GM23338 (cell line): ENCODE measurements at places on chromosomes 7 and 10.

DNA sequence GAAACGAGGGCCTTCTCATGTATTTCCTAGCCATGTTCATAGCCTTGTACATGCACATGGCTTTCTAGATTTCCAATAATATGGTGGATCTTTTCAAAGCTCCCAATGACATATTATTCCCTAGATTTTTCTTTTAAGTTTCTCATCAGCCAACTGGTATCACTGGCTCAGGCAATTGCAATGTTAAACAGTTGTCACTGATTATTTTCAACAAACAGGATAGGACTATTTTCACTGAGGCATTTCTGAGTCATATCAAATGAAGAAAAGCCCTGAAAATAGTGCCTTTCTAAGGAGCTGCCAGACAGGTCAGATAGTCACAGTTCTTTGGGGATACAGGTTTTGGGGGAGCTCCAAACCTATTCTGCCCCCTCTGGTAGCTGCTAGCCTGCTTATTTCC is 4.5 kb upstream of the LMTK2 start:
- DNase-seq, result no peak

GRCh38 chr10:127738512-127739424 is 1.8 kb downstream of the FOXI2 start:
- peak; percentile 53 for DNase-seq

- peak; percentile 63 for DNase-seq
Measured at GRCh38 chr10:102645388-102645740, 1.1 kb downstream of the TRIM8 start.

- peak; percentile 62 for DNase-seq
Measured at GRCh38 chr10:14648005-14648765, 126.5 kb downstream of the FAM107B start.

DNA sequence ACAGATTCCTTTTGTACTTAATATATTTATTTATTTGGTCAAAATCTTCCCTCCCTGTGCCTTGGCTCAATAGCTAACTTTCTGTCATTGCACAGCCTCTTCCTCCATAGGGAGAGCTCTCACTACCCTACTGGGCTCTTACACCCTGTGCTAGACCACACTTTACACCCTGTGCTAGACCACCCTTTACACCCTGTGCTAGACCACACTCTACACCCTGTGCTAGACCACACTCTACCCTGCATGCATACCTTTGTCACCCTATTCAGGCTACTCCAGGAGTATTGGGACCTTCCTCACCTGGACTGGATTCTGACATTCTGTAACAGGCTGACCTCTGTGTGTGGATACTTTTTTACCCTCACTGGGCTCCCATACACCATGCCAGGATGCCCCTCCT is 298.5 kb upstream of the TPK1 start:
- no peak for DNase-seq

- DNase-seq, result no peak
Measured at GRCh38 chr10:11697718-11698527, 44.3 kb upstream of the ECHDC3 start.

DNA sequence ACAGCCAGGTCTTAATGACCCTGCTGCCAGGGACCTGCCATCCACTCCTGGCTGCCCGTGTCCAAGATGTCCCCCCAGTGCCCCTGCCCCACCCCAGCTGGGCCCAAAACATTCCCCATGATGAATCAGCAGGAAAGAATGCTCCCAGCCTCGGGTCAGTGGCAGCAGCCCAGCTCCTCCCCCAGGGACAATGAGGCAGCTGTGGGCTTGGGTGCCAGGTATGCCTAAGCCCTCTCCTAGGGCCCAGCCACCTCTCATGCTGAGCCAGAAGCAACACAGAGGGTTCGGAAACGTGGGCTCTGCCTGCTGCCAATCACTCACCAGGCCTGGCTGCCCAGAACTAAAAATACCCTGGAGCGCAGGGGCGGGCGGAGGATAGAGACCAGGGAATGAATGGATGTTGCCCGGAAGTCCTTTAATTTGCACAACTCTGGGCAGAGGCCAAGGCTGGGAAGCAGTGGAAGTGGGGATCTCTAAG is 1.5 kb upstream of the LOXL4 start:
- DNase-seq, result peak; percentile 56

- DNase-seq, result no peak
Measured at GRCh38 chr7:99380823-99381663, 6.5 kb downstream of the ARPC1B start.

GRCh38 chr10:11869219-11869618 is 46.1 kb downstream of the PROSER2 start:
- DNase-seq, result peak; percentile 63

- no peak for DNase-seq
Measured at GRCh38 chr7:39758234-39758970, 135.0 kb downstream of the RALA start.

- DNase-seq, result no peak
Measured at GRCh38 chr7:44486693-44487092, 3.8 kb downstream of the NUDCD3 start.

- DNase-seq, result no peak
Measured at GRCh38 chr10:108696792-108697477, 1226.4 kb downstream of the XPNPEP1 start.

GRCh38 chr10:79386637-79387465 is 39.6 kb downstream of the PPIF start:
- DNase-seq, result no peak

DNA sequence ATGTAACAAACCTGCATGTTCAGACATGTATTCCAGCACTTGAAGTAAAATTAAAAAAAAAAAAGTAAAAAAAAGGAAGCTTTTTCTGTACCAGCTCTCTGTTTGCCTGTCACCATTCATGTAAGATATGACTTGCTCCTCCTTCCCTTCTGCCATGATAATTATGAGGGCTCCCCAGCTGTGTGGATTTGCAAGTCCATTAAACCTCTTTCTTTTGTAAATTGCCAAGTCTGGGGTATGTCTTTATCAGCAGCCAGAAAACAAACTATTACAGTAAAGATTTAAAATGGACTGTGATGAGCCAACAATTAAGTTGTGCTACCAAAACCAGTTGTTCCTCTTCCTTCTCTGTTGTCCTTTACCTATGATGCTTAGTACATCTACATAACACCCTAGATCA is 619.6 kb downstream of the ARL4A start:
- DNase-seq, result no peak

GRCh38 chr10:128867210-128867609 is 599.8 kb upstream of the MGMT start:
- DNase-seq, result no peak

DNA sequence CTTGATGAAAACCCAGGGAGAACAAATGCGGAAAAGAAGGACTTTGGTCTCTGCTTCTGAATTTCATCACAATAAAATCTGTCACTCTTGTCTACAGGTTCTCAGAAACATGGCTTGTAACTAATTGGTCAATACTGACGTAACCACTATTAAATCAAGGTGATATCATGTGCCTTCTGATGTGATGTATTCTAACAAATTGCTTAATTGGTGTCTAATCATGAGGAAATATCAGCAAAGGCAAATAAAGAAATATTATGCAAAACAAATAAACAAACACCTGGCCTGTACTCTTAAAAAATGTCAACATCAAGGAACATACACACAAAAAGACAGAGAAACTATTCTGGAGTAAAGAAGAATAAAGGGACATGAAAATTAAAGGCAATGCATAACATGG is 1165.0 kb downstream of the NXPH1 start:
- no peak for DNase-seq

- no peak for DNase-seq
Measured at GRCh38 chr7:101924171-101924570, 106.7 kb downstream of the CUX1 start.

GRCh38 chr10:69480068-69480412 is 28.8 kb downstream of the TSPAN15 start:
- DNase-seq, result no peak

DNA sequence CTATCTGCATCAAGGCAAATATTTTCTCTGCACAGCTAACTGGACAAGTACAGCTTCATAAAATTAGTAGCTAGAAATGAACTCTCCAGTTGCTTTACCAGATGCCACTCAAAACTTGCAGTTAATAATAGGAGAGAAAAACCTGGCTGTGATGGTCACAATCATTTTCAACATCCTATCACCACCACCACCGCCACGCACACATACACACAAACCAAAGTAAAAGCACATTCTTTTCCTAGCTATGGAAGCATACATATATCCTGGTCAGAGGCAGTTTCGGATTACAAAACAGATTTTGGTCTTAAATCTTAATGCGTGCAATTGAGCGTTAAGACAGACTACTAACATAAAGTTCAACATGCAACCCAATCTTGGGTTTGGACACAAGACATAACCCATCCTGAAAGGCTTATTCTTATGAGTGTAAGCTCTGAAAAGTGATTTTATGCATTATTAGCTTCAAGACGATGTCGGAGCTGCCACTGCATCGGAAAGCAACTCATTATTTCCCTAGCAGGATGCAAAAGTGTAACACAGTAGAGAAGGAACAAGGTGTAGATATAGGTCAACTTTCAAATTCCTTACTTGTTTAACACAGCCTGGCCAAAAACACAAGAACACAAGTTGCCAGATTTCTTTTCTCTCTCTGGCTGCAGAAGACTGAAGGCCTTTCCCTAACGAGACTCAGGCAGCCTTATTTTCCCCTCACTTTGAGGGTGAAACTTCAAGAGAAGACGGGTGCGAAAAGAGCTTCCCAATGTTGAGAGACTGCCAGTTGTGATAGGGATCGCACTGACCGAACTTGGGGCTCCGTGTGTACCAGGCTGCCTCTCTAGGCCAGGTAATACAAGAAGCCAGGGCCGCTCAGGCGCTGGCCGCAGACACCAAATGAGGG is 1.2 kb downstream of the CACUL1 start:
- DNase-seq, result no peak

GRCh38 chr10:48700493-48700892 is 15.8 kb downstream of the WDFY4 start:
- no peak for DNase-seq

GRCh38 chr7:27967639-27968038 is 213.0 kb downstream of the JAZF1 start:
- DNase-seq, result no peak

DNA sequence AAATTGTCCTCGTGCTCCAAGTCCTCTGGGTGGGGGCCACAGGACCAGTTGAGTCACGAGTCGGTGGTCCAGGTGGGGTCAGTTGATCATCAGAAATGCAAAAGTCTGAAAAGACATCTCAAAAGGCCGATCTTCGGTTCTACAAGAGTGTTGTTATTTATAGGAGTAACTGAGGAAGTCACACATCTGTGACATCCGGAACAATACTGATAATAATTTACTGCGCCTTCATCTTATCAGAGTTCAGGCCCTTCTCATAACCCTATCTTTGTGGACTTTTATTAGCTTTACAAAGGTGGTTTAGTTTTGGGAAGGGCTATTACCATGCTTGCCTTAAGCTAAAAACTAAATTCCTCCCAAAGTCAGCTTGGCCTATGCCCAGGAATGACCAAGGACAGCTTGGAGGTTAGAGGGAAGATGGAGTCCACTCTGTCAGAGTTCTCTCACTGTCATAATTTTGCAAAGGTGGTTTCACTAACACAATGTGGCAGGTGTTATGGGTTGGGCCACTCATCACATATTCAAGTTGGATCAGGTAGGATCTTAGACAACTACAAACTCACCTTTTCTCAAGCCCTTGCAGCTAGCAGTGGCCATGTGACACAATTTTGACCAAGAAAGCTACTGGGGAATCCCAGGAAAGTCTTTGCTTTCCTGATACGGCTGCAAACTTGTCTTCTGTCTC is 54.7 kb upstream of the CHST3 start:
- no peak for DNase-seq

DNA sequence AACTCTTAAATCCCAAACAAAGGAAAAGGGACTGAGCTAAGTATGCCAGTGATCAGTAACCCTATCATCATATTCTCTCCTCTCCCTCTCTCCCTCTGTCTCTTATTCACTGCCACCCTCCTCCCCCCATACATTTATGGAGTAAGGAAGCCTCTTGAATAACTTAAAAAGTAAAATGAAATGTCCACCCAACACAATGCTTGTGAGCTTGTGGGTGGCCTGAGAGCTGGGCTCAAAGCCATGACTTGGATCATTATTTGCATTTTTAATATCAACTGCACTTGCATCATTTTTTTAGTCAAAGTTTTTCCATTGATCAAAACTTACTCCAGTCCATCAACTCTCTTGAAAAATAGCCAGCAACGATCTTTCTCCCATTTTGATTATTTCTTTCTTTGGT is 46.8 kb downstream of the FAM107B start:
- DNase-seq, result no peak

DNA sequence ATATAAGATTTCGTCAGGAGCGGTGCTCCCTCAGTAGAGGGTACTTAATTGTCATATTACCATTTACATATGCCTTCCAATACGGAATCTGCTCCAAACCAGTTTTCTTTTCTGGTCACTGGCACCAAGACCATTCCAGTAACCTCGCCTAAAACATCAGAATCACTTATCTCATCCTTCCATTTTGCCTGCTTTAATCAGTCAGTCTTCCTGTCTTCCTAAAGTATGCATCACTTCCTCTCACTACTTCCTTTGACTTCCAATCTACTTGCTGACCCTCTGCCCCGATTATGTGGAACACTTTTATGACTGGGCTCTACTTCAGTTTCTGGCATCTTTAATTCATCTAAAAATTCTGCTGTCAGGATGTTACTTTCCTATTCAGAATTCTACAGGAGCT is 33.5 kb downstream of the CUL2 start:
- DNase-seq, result no peak

DNA sequence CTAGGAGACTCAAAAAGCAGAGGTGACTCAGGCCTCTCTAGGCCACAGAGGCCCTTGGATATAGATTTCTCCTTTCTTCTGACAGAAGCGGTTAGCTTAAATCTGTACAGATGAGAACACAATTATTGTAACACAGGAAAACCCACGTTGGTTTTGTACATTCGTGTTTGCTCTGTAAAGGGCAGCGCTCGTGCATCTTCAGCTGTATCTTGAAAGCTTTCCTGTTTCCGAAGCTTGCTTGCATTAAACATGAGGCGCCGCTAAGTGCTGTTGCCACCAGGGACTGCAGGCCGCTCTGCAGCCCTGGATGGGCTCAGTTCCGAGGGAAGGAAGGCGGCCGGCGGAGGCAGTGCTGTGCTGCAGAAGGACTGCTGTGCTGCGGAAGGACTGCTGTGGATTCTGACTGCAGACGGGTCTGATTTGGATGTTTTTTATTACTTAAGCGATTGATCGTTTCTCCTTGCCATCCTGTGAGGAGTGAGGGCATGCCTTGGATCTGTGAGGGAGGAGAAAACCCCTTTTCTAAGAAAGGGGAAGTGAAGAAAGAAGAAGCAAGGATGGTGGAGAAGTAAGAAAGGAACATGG is 53.3 kb downstream of the FHIP2A start:
- DNase-seq, result peak; percentile 85

GRCh38 chr10:51074238-51075028 is at the start of gene PRKG1:
Gene PRKG1 (plus strand): TSS chr10:51074487.
- peak; percentile 86 for DNase-seq

- no peak for DNase-seq
Measured at GRCh38 chr10:1153251-1153763, 97.1 kb downstream of the WDR37 start.

- no peak for DNase-seq
Measured at GRCh38 chr7:28815369-28815927, 142.7 kb downstream of the TRIL start.

DNA sequence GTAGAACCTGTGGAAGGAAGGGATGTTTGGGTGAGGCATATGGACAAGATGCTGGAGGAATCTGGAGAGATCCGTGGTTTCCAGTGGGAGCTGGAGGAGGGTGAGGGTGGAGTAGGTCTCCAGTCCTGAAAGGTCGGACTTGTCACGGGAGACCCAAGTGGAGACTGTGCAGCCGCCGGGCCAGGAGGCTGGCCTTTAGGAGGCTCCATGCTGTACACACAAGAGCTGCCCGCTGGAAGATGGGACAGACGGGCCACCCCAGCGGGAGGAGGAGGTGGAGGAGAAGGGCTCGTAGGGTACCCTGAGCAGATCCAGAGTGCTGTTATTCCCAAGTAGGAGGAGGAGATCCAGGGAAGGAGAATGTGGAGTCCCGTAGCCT is 106.7 kb downstream of the NKX6-2 start:
- no peak for DNase-seq
